ENCODE measurements at places on chromosomes 16 and 17.

- DNase-seq: no peak
Measured at GRCh38 chr17:46072998-46073397, 73.9 kb downstream of the STH start.

GRCh38 chr17:9144502-9145249 lies 123.4 kb downstream of the NTN1 start:
- DNase-seq: no peak

GRCh38 chr16:1301562-1301961 lies 7.9 kb upstream of the UBE2I start:
- DNase-seq: no peak

DNA sequence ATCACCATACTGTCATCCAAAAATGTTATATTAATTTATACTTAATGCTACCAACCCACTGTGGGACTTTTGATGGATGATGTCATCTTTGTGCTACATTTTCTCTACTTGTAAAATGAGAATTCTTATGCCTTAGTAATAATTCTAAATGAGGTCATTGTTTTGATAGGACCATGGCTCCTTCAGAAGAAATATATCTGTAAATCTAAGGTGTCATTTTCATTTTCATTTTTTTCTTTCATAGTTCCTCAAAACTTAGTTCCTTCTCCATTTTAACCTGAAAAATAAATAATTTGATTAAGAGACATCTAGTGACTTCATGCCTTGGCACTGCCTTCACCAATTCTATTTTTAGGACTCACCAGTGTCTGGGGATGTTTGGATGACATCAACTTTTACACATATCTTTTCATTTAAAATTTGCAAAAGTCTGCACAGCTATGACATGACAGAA lies 48.7 kb downstream of the GPRC5B start:
- DNase-seq: no peak

GRCh38 chr16:9384141-9384540 lies 292.7 kb downstream of the HAPSTR1 start:
- DNase-seq: no peak

- DNase-seq: no peak
Measured at GRCh38 chr17:58039975-58040374, 32.9 kb upstream of the SRSF1 start.

DNA sequence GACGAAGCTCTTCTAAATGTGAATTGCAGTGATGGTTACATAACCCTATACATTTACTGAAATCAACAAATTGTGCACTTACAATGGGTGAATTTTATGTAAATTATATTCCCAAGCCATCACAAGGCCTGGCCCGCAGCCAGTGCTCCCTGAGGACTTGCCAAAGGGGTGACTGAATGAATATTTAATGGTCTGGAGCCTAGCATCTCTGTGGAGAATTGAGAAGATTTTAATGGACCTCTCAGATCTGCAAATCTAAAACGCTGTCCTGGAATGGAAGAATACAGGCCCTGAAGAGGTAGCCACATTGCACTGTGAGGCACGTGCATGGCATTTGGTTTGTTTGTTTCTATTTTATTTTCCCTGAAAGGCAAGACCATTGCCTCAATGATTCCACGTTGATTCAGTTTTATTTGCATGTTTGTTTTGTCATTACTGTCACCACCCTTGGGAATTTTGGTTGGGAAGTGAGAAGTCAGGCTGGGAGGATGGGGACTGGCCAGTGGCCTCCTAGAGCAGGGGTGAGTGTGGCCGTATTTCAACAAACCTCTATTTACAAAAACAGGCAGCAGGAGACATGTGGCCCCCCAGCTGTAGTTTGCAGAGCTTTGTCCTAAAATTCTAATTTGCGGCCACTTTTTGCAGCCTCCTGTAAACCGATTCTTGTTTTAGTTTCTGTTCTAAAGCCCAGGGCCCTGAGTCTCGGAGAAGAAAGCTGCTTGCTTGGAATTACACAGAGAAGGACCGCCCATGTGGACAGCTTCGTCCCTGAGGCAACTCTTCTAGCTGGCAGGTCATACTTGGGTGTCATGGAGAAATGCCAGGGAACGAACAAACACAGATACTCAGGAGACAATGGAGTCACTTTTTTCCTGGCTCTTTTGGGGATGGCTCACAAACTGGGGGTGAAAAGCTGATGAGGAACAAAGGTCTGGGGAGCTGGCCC lies 40.5 kb upstream of the GCSH start:
- no peak for DNase-seq

DNA sequence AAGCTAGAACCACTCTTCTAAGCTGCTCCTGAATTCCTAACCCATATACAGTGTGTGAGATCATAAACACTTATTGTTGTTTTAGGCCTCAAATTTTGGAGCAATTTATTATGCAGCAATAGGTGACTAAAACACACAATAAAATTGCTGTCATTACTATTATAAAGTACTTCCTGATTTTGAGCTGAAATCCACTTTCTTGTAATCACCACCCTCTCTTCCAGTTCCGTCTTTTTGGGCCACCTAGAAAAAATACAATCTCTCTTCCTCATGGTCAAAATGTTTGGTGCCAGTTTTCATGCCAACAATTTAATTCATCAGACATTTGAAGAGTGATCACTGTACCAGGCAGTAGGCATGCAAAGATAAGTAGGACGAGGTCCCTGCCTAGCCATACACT lies 43.3 kb upstream of the NF1 start:
- DNase-seq: no peak

GRCh38 chr16:383326-384051 lies 1.7 kb upstream of the PGAP6 start:
- peak; percentile 32 for DNase-seq

DNA sequence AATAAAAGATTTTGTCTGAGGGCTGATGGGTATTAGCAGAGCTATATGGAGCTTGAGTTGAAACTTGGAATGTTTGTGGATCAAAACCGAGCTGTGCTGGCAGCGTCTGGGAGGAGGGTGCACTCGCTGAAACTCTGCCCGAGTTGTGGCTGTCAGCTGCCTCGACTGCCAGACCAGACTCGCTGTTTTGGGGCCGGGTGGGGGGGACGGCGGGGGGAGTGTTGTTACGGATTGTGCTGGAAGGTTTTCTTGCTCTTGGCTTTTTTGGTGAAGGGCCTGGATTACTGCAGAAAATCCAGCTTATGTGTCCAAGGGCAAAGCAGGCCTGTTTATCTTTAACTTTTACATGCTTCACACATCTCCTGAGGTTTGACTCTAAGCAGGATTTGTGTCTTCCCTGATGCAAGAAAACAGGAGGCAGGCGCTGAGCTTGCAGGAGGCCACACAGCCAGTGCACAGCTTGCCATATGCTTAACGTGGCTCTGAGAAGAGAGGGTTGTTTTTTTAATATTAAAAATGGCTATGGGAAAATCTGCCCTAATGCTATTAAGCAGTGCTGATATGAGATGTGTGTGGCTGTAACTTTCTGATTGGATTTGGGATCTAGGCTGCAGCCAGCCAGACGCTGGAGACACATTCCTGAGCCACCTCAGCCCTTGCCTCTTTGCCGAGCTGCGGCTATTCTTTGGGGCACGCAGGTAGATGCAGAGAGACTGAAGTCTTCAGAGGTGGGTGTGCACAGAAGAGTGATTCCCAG lies 20.5 kb upstream of the RPTOR start:
- no peak for DNase-seq

GRCh38 chr16:59993101-59993500 lies 1259.0 kb upstream of the GOT2 start:
- DNase-seq: no peak

GRCh38 chr16:55471448-55472097 lies 7.4 kb upstream of the MMP2 start:
- no peak for DNase-seq

GRCh38 chr17:78294776-78295175 lies 63.3 kb downstream of the TMEM235 start:
- no peak for DNase-seq

- no peak for DNase-seq
Measured at GRCh38 chr16:77918809-77919707, 103.3 kb upstream of the CLEC3A start.

- DNase-seq: no peak
Measured at GRCh38 chr17:12553625-12554024, 112.1 kb upstream of the MYOCD start.

- no peak for DNase-seq
Measured at GRCh38 chr17:63693411-63694113, 6.4 kb downstream of the LIMD2 start.

- no peak for DNase-seq
Measured at GRCh38 chr17:17425591-17425990, 51.2 kb upstream of the MED9 start.

- no peak for DNase-seq
Measured at GRCh38 chr16:79790854-79791253, 190.3 kb upstream of the MAF start.

DNA sequence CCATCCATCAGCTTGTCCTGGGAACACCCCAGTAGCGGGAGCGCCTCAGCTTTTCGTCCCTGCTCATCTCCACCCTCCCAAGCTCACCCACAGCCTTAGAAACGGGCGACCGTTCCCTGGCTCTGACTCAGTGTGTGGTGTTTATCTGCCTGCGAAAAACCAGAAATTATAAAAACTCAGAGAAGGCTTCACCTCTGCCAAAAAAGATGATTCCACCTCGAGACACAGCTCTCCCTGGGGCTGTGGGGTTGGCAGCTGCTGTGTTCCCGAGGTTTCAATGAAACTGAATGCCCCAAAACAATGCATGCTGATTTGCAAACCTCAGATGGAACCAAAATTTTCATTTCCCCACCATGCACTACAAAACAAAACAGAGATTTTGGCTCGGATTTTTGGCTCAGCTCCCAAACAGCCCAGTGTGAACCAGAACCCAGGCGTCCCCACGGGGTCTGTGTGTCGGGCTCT lies 62.4 kb upstream of the MED9 start:
- DNase-seq: no peak

GRCh38 chr16:88413631-88414030 lies 30.9 kb downstream of the ZNF469 start:
- DNase-seq: no peak

GRCh38 chr16:89331371-89332109 lies 114.0 kb downstream of the ZNF778 start:
- no peak for DNase-seq

- DNase-seq: no peak
Measured at GRCh38 chr17:3512505-3513171, 36.8 kb downstream of the ASPA start.

- peak; percentile 92 for DNase-seq
Measured at GRCh38 chr16:2251296-2252111, at the start of gene ECI1. Gene ECI1, minus strand, starts transcription at chr16:2251587. Its CDS starts 21 bp downstream, at chr16:2251566.

GRCh38 chr17:8785547-8786413 lies 13.4 kb downstream of the MFSD6L start:
- DNase-seq: no peak

DNA sequence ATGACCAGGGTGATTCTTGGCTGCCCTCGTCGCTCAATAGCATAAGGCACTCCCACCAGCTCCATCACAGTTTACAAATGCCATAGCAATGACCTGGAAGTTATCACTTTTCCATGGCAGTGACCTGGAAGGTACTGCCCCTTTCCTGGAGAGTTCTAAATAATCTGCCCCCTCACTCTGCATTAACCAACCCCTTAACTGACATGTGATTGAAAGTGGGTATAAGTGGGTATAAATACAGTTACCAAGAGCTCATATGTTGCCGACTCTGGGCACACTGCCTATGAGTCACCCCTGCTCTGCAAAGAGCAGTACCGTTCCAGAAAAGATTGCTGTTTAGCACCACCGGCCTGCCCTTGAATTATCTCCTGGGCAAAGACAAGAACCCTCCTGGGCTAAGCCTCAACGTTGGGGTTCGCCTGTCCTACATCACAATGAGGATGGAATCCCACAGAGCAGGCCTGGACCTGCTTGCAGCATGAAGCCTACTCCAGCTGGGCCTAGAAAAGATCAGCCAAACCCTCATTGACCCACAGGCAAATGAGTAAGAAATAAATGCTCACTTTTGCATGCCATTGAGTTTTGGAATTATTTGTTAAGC lies 95.2 kb upstream of the SEC14L1 start:
- DNase-seq: no peak
